Heart left ventricle (tissue), 16 donors: ENCODE measurements at places on chromosomes 1 and 21.

GRCh38 chr1:211511947-211512346, 20.0 kb upstream of the RD3 start:
- H3K4me1 ChIP-seq: peaks cover 15% of the 10 kb centered on the region
- H3K27ac ChIP-seq: no peak overlapping the region
- H3K36me3 ChIP-seq: no peaks in the 10 kb centered on the region
- no peak overlapping the region for H3K4me3 ChIP-seq
- H3K27me3 ChIP-seq: no peaks in the 10 kb centered on the region
- no peak for DNase-seq

DNA sequence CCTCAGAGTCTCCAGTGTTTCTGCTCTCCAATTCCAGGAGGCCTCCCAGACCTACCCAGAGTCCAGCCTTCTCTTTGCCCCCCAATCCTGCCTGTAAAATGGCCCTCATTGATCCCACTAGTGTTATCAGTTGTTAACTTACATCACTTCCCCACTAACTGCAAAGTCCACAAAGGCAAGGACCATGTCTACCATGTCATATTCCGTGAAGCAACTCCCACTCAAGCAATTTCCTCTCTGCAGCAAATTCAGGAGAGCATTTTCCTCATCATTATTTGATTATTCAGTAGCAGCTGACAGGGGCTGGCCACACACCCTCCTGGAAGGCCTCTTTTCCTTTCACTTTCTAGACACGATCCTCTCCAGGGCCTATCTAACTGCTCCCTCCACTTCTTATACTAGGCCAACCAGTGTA, 153.5 kb downstream of the RERE start:
- H3K27me3 ChIP-seq: no peaks in the 10 kb centered on the region
- no peak overlapping the region for H3K4me3 ChIP-seq
- H3K4me1 ChIP-seq: peaks cover 21% of the 10 kb centered on the region
- no peaks in the 10 kb centered on the region for H3K36me3 ChIP-seq

- peaks cover 61% of the 10 kb centered on the region for H3K36me3 ChIP-seq
- DNase-seq: no peak
These were observed at the start of gene ANGPTL7 for GRCh38 chr1:11188858-11189451. Gene ANGPTL7, plus strand, starts transcription at chr1:11189355. Its CDS starts 225 bp downstream, at chr1:11189580.

DNA sequence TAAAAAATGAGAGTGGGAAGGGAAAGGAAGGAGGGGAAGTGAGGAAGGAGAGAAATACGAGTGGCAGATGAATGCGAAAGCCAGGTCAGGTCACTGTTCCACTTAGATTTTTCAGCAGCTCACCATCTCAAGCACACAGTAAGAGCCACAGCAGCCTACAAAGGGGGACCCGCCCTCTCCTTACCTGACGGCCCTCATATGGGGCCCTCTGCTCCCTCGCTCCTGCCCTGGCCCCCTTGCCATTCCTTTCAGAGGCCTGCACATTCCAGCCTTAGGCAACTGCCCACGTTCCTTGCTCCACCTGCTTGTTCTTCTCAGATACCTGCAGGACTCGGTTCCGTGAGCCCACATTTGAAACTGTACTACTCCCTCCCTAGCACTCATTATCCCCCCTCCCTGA, 22.0 kb downstream of the VPS26C start:
- H3K4me3 ChIP-seq: no peak overlapping the region
- peaks cover 38% of the 10 kb centered on the region for H3K4me1 ChIP-seq
- H3K36me3 ChIP-seq: peaks cover 6% of the 10 kb centered on the region
- no peak overlapping the region for H3K27ac ChIP-seq
- H3K27me3 ChIP-seq: no peaks in the 10 kb centered on the region

DNA sequence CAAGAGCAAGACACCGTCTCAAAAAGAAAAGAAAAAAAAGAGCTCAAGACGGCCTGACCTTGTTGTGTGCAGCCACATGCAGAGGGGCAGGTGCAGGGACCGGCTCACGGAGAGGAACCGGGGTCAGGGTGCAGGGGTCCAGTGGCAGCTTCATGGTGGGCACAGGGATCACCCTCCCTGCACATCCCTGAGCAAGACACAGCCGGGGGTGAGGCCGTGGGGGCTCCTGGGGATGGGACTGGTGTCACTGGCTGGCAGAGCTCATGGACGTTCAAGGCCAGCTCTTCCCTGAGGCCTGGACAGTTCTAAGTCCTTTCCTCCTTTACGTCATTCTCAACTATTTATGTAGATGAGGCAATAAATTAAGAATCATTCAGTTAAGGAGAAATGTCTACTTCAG, 6.6 kb upstream of the TMEM240 start:
- no peak overlapping the region for H3K4me3 ChIP-seq
- peaks cover 9% of the 10 kb centered on the region for H3K36me3 ChIP-seq
- H3K27ac ChIP-seq: no peak overlapping the region
- no peaks in the 10 kb centered on the region for H3K4me1 ChIP-seq
- DNase-seq: no peak

GRCh38 chr21:31354604-31355443, 10.8 kb upstream of the TIAM1 start:
- no peaks in the 10 kb centered on the region for H3K4me1 ChIP-seq
- H3K27me3 ChIP-seq: no peaks in the 10 kb centered on the region
- no peak overlapping the region for H3K27ac ChIP-seq
- no peak overlapping the region for H3K4me3 ChIP-seq

- no peaks in the 10 kb centered on the region for H3K4me1 ChIP-seq
- no peaks in the 10 kb centered on the region for H3K27me3 ChIP-seq
- no peak for DNase-seq
- H3K4me3 ChIP-seq: no peak overlapping the region
These were observed 41.2 kb downstream of the NME7 start for GRCh38 chr1:169326261-169326955.

GRCh38 chr1:183285746-183286145, 99.7 kb downstream of the LAMC2 start:
- H3K27me3 ChIP-seq: no peaks in the 10 kb centered on the region
- no peak overlapping the region for H3K4me3 ChIP-seq
- DNase-seq: no peak

DNA sequence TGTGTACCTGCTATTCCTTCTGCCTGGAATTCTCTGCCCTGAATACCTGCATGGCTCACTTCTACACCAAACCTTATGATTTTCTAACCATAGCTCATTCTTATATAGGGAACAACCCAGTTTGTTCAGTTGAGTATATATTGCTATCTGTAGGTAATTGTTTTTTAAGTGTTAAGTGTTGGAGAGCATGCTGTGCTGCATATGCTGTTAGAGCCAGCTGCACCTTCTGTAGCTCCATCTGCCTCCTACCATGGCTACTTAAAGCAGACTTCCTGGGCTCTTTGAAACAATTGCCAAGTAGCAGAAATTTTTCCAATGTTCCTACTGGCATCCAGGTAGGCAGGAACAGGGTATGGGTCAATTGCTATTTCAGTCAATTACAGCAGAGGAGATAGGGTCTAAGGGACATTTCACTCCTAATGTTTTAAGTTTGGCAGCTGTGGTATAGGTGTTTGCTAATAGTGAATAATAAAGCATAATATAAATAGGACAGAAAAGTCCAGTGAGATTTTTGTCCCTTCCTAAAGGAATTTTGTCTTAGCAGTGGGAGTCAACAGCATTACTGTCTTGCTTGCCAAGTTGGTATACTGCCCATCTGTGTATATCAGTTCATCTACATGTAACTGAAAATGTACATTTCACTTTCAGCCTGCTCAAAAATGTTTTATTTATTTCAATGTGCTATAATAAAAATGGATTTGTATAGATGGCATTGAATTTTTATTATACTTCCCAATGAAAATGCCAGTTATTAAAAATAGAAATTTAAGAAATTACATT, 34.0 kb upstream of the C1orf115 start:
- H3K4me3 ChIP-seq: no peak overlapping the region
- no peak overlapping the region for H3K27ac ChIP-seq
- peaks cover 4% of the 10 kb centered on the region for H3K4me1 ChIP-seq

- DNase-seq: no peak
- no peaks in the 10 kb centered on the region for H3K36me3 ChIP-seq
- H3K27ac ChIP-seq: no peak overlapping the region
- H3K4me1 ChIP-seq: no peaks in the 10 kb centered on the region
These were observed 213.5 kb upstream of the PTGFR start for GRCh38 chr1:78277253-78277652.

DNA sequence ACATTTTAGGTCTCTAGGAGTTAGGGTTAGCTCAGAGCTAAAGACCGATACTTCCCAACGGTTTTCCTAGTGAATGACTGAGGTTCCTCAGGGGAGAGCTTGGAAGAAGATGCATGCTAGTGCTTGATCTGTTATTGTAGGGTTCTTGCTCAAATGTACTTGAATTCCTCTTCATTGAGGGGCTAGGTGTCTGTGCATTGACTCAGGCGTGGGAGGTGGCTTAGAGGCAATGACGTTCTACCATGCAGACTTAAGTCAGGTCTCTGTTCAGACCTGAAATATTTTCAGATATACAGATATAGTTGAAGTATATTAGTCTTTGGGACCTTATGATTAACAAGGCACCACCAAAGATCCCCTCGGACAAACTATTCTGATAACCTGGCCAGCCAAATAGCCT, 23.5 kb downstream of the S100A10 start:
- H3K36me3 ChIP-seq: no peaks in the 10 kb centered on the region
- H3K27ac ChIP-seq: no peak overlapping the region
- DNase-seq: no peak
- H3K27me3 ChIP-seq: no peaks in the 10 kb centered on the region

DNA sequence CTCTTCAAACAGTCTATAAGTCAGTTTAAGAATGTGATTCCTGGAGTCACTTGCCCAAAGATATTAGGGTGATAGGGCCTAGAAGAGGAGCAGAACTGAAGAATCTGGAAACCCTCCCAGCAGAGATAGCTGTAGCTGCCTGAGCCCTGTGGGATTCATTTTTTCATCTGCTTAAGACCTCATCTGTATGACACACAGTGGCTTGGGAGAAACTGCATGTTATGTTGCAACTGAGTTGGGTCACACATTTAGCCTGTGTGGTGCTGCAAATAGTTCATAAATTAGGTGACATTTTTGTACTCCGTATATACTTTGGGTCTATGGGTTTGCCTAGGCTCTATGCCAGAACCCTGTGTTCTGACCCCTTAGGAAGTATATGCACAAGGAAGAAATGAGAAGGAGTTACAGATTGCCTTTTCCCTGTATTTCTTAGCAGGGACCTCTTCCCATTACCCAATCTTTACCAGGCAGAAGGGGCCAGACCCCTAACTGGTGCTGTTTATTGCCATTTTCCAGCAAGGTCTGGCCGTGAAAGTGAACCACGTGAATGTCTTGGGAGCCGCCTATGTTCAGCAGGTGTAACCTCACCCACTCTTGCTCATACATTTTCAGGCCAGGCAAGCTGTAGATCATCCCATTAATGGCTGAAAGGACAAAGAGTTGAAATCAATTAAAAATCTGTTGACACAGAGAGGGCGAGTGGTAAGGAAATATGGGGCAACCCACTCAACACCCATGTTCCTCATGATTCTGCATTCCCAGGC, 41.9 kb upstream of the SLC19A2 start:
- H3K4me3 ChIP-seq: no peak overlapping the region
- no peak overlapping the region for H3K27ac ChIP-seq
- H3K36me3 ChIP-seq: no peaks in the 10 kb centered on the region
- H3K4me1 ChIP-seq: no peaks in the 10 kb centered on the region

- no peak overlapping the region for H3K27ac ChIP-seq
- no peaks in the 10 kb centered on the region for H3K36me3 ChIP-seq
- H3K27me3 ChIP-seq: peaks cover 74% of the 10 kb centered on the region
- DNase-seq: no peak
- peaks cover 23% of the 10 kb centered on the region for H3K4me1 ChIP-seq
These were observed 4.5 kb downstream of the SYT6 start for GRCh38 chr1:114149211-114149610.

- H3K27me3 ChIP-seq: no peaks in the 10 kb centered on the region
- DNase-seq: no peak
- no peak overlapping the region for H3K4me3 ChIP-seq
- no peak overlapping the region for H3K27ac ChIP-seq
- no peaks in the 10 kb centered on the region for H3K36me3 ChIP-seq
- H3K4me1 ChIP-seq: no peaks in the 10 kb centered on the region
These were observed 232.1 kb downstream of the LMO4 start for GRCh38 chr1:87560601-87561360.

GRCh38 chr1:1170215-1171091, 3.2 kb upstream of the TTLL10 start:
- no peak overlapping the region for H3K4me3 ChIP-seq
- H3K27me3 ChIP-seq: peaks cover 29% of the 10 kb centered on the region
- DNase-seq: peak; percentile 58
- H3K27ac ChIP-seq: no peak overlapping the region
- H3K36me3 ChIP-seq: no peaks in the 10 kb centered on the region

DNA sequence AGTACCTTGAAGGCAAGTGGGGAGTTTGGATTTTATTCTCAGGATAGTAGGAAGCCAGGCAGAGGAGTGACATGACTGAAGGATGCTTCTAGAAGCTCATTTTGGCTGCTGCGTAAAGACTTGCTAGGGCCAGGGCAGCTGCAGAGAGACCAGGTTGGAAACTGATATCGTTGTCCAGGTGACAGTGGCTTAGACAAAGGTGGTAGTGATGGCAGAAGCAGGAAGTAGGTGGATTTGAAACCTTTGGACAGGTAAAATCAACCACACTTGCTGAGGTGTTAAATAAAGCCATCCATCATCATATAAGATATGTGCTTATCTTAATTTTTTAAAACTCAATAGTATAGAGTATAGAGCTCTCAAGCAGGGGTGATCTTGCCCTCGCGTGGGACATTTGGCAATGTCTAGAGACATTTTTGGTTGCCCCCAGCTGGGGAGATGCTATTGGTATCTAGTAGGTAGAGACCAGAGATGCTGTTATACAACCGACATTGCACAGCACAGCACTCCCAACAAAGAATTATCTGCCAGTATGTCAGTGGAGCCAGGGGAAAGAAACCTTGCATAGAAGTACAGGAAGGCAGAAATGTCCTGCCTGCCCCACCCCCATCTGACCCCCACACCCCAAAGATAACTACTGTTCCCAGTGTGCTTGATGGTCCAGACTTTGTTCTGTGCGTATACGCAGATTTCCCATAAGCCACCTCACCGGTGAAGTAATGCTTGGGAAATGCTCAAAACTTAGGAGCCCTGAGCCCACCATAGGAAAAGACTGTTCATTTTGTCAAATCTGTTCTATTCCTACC, 31.1 kb downstream of the TMEM51 start:
- no peak for DNase-seq
- H3K27me3 ChIP-seq: no peaks in the 10 kb centered on the region
- no peaks in the 10 kb centered on the region for H3K4me1 ChIP-seq
- H3K36me3 ChIP-seq: no peaks in the 10 kb centered on the region

DNA sequence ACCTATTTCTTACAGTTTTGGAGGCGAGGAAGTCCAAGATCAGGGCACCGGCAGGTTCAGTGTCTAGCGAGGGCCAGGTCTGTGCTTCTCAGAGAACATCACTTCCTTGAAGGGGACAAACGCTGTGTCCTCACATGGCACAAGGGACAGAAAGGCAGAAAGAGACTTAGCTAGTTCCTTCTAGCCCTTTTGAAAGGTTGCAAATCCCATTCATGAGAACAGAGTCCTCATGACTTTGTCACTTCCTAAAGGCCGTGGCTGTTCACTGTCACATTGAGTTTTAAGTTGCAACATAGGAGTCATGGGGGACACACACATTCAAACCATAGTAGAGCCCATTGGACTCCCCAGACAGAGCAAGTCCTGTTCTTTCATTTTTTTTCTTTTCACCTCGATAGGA, 27.4 kb downstream of the PER3 start:
- no peak overlapping the region for H3K27ac ChIP-seq
- DNase-seq: no peak
- peaks cover 46% of the 10 kb centered on the region for H3K36me3 ChIP-seq
